ENCODE measurements at places on chromosomes 1 and 21. TPM values are rescaled to one million over a fixed set of nuclear protein-coding genes. Genes with fewer than 3 reads are reported as not detected.

The CYP4X1 gene
- not detected for total RNA-seq

The ASPM gene
- 19.6 TPM for total RNA-seq

The AK5 gene
- total RNA-seq: 123 TPM

The ZNHIT6 gene
- total RNA-seq: 10.3 TPM

The APCS gene
- not detected for total RNA-seq

The B4GALT3 gene
- 22.5 TPM for total RNA-seq

The CD2 gene
- total RNA-seq: not detected

The SLAMF9 gene
- total RNA-seq: not detected

The LENEP gene
- 0.43 TPM for total RNA-seq

The IQCC gene
- 0.86 TPM for total RNA-seq

The MYOG gene
- not detected for total RNA-seq

The TNFRSF8 gene
- total RNA-seq: under 0.01 TPM

The ANXA9 gene
- 0.86 TPM for total RNA-seq

The AP4B1 gene
- 19.4 TPM for total RNA-seq

The OR10R2 gene
- total RNA-seq: not detected

The PTPRU gene
- 6.9 TPM for total RNA-seq

The DDAH1 gene
- total RNA-seq: 135 TPM

The WDR64 gene
- not detected for total RNA-seq

The PRAMEF10 gene
- total RNA-seq: not detected

The DAB1 gene
- not detected for total RNA-seq

The TBX15 gene
- total RNA-seq: under 0.01 TPM

The MIXL1 gene
- not detected for total RNA-seq

The ASCL5 gene
- not detected for total RNA-seq
